ENCODE measurements at places on chromosomes 12 and 14. TPM values are rescaled to one million over a fixed set of nuclear protein-coding genes. Genes with fewer than 3 reads are reported as not detected.

- DNase-seq = no peak
These were observed 14.3 kb downstream of the DEGS2 start for GRCh38 chr14:100144996-100145646.

DNA sequence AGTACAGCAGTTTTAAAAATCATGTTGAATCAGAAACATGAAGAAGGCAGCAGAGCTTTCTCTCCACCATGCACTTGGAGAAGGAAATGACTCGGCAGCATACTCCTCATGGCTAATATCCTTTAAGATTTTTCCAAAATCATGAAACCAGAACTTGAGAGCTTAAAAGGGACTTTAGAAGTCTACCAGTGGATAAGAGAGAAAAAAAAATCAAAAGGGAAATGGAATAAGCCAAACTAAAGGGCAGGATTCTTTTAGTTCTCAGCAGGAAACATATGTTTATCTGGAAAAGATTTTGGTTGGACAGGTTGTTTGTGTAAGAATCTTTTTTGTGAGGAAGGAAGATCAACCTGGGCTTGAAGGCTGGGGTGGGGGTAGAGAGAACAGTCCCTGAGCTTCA, 111.8 kb downstream of the PRKCH start:
- no peak for DNase-seq

The COX8C gene
- total RNA-seq = not detected

The G2E3 gene
- 12.7 TPM for total RNA-seq

The STAT2 gene
- total RNA-seq = 567 TPM

DNA sequence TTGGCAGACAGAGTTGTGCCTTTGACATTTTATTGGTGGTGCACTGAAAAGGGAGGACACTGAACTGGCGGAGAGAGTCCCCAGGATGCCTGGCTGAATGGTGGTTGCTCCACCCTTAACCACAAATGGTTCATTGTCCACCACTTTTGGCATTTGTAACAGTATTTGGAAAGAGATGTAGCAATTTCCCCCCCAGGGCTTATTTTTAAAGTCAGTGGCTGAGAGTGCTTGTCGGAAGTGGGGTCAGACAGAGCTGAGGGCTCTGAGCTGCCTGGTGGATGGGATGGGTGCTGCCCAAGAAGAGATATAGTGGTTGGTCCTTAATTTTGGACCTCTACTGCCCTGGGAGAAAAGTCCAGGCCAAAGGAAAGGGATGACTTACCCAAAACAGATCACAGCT, 31.5 kb upstream of the FGF6 start:
- no peak for DNase-seq

All from osteoblast (primary cell).